ENCODE measurements at places on chromosomes 13 and 19.

- no peak for DNase-seq
These were observed 21.1 kb downstream of the PROSER1 start for GRCh38 chr13:39016787-39017186.

DNA sequence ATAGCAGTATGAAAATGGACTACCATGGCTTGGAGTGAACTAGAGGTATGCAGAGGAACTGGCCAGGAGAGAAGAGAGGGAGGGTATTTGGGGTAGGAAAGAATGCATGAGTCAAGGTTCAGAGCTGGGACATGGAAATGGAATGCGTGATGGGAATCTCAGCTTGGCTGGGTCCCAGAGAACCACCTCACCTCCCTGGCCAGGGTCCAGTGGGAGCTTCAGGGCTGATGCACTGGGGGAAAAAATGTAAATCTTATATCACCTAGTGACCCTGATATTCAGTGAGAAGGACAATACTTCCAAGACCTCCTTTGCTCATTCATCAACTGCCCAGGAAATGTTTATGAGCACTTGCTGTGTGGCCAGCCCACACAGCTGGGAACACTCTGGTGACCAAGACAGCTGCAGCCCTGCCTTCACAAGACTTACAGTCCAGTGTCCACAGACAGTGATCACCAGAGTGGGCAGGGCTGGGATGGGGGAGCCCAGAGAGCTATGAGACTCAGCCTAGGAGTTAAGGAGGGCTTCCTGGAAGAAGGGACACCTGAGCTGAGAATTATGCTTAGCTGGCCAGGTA, 12.8 kb downstream of the IGSF23 start:
- no peak for DNase-seq

GRCh38 chr19:8449830-8450229, 5.1 kb downstream of the HNRNPM start:
- DNase-seq = no peak

- no peak for DNase-seq
These were observed 27.4 kb upstream of the GPR12 start for GRCh38 chr13:26787961-26788360.

- DNase-seq = no peak
These were observed 125.6 kb upstream of the FRY start for GRCh38 chr13:31905961-31906360.

GRCh38 chr19:51905206-51905605, 389 bp upstream of the ZNF649 start:
- DNase-seq = no peak

- DNase-seq = no peak
These were observed 65.6 kb downstream of the UFM1 start for GRCh38 chr13:38415233-38415632.

DNA sequence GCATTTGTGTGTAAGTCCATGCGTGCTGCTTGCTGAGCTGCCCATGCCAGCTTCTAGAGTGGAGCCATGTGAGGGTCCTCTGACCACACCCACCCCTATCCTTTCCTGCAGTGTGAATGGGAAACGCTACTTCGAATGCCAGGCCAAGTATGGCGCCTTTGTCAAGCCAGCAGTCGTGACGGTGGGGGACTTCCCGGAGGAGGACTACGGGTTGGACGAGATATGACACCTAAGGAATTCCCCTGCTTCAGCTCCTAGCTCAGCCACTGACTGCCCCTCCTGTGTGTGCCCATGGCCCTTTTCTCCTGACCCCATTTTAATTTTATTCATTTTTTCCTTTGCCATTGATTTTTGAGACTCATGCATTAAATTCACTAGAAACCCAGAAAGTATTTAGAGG, 10.3 kb downstream of the TBCB start:
- no peak for DNase-seq

GRCh38 chr19:12703046-12703445, 6.6 kb upstream of the FBXW9 start:
- no peak for DNase-seq

DNA sequence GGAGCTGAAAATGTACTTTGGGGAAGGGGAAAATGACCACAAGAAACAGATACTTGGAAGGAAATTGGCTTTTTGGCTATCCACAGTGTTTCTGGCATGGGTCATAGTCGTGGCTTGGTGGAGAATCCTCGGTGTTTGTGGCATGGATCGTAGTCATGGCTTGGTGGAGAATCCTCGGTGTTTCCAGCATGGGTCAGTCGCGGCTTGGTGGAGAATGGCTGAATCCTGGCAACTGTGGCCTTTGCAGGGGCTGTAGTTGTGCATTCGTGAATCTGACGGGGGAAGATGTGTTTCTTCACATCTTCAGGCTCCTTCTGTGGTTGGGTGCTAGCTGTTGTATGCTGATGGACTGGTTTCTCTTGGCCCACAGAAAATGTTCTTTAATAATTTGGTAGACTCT, 61.7 kb upstream of the MCF2L start:
- DNase-seq = no peak

DNA sequence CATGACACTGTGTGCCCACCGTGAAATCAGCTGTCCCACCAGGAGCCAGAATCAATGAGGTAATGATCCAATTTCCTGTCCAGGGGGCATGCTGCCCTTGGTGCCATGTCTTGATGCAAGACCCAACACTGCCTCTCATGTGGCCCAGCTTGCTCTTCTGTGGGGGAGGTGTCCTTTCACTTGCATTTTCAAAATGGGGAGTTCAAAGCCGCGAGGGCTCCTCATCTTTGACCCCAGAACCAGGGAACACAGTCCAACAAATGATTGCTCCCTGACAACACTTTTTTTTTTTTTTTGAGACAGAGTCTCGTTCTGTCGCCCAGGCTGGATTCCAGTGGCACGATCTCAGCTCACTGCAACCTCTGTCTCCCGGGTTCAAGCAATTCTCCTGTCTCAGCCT, 64.1 kb downstream of the FGF9 start:
- DNase-seq = no peak

DNA sequence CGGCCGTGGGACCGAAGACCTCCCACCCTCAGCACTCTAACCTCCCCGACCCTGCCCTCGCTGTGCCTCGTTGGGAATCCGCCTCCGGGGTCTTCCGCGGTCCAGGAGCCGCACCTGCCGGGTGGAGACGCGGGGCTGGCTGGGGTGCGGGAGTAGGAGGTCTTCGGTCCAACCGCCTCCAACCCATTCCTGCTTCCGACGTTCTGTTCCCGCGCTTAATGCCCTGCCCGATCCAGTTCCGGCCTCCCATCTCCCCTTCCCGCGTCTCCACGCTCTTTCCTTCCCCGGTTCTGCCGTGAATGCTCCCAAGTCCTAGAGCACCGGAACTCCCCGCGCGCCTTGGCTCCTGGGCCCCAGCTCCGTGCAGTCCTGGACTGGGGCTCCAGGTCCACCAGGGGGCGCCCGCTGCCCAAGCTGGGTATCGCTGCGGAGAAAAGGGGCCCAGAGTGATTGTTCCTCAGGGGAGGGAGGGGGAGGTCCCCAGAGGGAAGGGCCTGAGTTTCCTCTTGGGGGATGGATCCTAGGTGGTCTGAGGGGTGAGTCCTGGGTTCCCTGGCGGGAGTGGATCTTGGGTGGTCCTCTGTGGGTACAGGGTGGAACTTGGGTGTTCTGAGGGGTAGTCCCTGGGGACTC, 14.1 kb upstream of the TNFSF9 start:
- peak; percentile 85 for DNase-seq

DNA sequence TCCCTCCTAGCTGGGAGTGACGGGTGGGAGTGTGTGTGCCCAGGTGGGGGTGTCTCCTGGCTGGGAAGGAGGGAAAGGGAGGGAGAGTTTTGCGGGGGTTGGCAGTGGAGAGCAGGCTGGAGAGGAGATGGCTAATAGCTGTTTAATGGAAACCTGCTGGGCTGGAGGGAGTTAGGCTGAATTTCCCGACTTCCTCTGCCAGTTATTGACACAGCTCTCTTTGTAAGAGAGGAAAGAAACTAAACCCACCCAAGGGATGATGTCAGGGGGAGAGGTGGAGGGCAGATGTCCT, 10.2 kb upstream of the ILF3 start:
- DNase-seq = peak; percentile 64

GRCh38 chr19:676339-677105, at the start of gene FSTL3:
FSTL3 (plus strand) TSS chr19:676392; CDS start chr19:676424, 32 bp downstream.
- no peak for DNase-seq

DNA sequence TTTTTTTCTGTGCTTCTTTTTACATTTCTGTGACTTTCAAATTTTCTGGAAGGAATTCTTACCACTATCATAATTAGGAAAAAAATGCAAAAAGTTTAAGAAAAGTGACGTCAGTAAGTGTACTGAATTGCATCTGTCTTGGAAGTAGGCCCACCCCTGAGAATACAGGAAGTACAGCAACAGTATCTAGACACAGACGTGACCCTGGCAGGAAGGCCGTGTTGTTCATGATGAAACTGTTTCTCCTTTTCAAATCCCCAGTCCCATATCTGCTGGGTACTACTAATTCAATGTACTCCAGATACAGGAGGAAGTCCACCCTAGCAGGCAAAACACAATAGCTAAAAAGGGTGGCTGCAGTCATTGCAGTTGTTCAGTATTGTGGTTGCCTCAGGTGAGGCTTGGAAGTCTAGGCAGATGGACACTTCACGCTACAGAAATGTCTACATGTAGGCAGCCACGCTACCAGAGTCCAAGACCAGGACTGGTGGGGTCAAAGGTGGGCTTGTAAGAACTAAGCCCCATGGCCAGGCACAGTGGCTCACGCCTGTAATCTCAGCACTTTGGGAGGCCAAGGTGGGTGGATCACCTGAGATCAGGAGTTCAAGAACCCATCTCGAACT, 49.6 kb upstream of the MED4 start:
- DNase-seq = no peak

- peak; percentile 74 for DNase-seq
These were observed at the start of gene TMEM91 for GRCh38 chr19:41376241-41376997. TMEM91 (plus strand) TSS chr19:41376533; CDS start chr19:41378310, 1,777 bp downstream.

DNA sequence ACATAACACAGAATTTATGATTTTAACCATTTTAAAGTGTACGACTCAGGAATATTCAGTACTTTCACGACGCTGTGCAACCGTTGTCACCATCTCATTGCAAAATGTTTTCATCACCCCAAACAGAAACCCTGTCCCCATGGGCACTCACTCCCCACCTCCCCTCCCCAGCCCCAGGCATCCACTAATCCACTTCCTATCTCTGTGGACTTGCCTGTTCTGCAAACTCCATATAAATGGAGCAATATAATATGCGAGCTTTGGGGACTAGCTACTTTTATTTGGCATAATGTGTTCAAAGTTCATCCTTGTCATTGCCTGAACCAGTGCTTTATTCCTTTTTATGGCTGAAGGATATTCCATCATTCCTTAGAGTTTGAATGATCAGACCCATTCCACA, 7.3 kb upstream of the INSR start:
- DNase-seq = no peak

- no peak for DNase-seq
These were observed 333.2 kb downstream of the FOXO1 start for GRCh38 chr13:40333226-40333625.

DNA sequence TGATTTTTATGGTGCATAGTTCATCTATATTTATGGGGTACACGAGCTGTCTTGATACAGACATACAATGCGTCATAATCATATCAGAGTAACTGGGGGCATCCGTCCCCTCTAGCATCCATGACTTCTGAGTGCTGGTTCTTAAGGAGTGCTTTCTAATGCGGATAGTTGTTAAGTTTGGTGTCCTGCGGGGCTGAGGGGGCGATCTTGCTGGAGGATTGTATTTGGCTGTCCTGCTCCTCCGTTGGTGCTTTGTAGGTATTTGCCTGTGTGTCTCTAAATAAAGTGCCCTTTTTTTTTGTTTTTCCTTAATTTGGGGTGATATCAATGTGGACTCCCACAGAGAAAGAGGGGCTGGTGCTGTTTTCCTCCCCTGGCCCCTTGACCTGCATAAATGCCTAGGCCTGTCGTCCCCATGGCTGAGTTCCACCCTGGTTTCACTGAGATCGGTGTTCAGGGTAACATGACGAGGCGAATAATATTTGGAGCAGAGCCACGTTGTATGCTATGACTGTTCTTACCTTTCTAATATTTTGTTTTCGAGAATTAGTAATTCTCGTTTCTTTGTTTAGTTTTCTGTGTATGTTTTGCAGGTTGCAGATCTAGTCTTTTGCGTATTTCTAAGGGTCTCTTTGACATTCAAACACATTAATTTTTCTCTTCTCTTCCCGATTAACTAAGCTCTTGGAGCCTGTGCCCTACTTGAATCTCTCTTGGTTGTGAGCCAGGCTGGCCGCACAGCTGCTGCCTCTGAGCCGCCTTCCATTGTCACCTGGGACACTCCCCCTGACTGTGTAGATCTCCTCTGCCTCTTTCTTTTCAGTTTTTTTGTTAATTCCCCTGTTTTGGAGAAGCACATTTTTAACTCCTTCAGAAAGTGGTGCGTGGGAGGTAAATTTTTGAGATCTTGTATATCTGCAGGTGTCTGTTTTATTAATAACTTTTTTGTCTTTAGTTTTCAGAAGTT, 100.3 kb downstream of the ARHGEF7 start:
- no peak for DNase-seq

- no peak for DNase-seq
These were observed 44.5 kb upstream of the KCTD15 start for GRCh38 chr19:33752018-33752800.

DNA sequence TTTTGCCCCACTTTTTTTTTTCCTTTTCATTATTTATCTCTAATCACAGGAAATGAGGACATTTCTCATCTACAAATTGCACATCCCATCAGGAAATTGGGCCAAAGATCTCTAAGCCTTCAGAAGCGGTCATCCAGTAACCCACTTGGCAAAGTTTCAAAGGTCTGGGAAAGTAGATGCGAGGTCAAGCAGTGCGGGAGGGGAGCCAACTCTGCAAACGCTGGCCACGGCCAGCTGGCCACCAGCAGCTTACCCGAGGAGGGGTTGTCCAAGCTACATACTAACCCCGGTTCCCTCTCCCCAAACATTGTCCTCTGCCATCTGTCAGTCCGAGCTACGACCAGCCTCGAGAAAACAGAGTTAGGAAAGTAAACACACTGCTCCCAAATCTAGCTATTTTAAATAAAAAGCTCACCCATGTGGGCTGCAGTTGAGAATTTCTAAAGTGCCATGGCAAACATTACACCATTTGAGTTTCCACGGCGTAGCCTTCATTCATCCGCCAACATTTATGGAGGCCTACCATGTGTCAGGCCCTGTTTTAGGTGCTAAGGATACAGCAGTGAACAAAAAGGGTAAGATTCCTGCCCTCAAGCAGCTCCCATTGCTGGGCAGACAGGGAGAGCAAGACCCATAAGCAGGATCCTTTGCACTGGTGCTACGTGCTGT, 11.5 kb downstream of the FFAR2 start:
- DNase-seq = peak; percentile 49

DNA sequence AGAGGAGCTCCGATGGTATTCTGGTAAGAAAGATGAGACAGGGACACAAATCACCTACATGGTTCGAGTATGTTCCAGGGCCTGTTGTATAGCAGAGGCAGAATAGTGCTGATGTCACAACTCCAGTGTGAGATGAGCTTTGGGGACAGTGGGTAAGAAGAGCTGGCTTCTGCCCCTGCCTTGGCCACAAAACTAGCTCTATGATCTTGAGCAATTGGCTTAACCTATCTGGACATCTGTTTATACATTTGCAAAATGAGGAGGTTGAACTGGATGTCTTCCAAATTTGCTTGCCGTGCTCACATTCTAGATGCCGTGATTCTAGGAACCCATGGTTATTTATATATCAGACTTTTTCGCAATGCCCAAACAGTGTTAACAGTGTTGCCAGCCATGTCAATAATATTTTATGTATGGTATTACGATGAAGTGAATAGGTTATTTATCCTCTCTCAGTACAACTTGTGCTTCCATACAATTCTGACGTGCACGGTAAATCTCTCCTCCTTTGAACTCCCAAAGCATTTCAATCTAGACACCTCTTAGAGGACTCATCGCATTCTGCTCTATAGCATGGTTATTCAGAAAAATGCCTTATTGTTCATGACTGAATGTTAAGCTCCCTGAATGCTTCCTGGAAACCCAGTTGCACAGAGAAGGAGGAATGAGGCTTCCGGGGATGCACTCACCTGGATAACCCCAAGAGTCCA, 316.0 kb downstream of the FOXO1 start:
- no peak for DNase-seq

GRCh38 chr13:33865945-33866344, 48.0 kb downstream of the RFC3 start:
- DNase-seq = no peak

Measured in right kidney (tissue), 9 donors.